ENCODE measurements at places on chromosomes 11 and 22. TPM values are rescaled to one million over a fixed set of nuclear protein-coding genes. Genes with fewer than 3 reads are reported as not detected.

The SAA4 gene
- not detected for polyA plus RNA-seq

The CACNA1I gene
- 0.01 TPM for polyA plus RNA-seq

The CFAP300 gene
- 0.87 TPM for polyA plus RNA-seq

The OR6T1 gene
- not detected for polyA plus RNA-seq

The C11orf97 gene
- polyA plus RNA-seq: not detected

The CARNS1 gene
- polyA plus RNA-seq: 0.32 TPM

The OR10A2 gene
- polyA plus RNA-seq: not detected

The RAG2 gene
- polyA plus RNA-seq: not detected

The UPK3A gene
- polyA plus RNA-seq: not detected

The PKDREJ gene
- not detected for polyA plus RNA-seq

The SMTNL1 gene
- polyA plus RNA-seq: not detected

The MUC2 gene
- polyA plus RNA-seq: not detected

The PRG2 gene
- polyA plus RNA-seq: not detected

The MIOX gene
- polyA plus RNA-seq: not detected

The H19 gene
- 0.41 TPM for polyA plus RNA-seq

The FIBIN gene
- 5.3 TPM for polyA plus RNA-seq

The GAL3ST1 gene
- polyA plus RNA-seq: not detected

The GPHA2 gene
- not detected for polyA plus RNA-seq

The KCNK4 gene
- polyA plus RNA-seq: not detected

Data from IMR-90 (cell line).